ENCODE measurements at places on chromosomes 13 and 19.
A peak's percentile ranks its signal among the peaks of the same experiment; 100 is the strongest.

GRCh38 chr19:15683411-15683810 is 10.5 kb downstream of the CYP4F12 start:
- no peak for DNase-seq

DNA sequence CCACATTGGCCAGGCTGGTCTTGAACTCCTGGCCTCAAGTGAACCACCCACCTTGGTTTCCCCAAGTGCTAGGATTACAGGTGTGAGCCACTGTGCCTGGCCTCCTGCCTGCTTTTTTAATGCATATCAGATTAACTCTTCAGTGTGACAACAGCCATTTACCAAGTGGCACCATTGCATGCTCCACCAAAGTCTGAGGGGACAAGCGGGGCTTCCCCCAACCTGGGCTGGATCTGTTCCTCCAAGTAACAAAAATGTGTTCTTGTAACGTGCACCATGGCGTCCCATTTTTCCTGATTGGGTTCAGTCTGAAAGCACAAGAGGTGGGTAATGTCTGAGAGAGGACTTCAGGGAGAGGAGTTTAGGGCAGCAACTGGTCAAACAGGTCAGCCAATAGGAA is 77.8 kb downstream of the TEX29 start:
- DNase-seq, result no peak

- DNase-seq, result no peak
Observed at GRCh38 chr19:23665651-23666410, 21.2 kb downstream of the ZNF675 start.

DNA sequence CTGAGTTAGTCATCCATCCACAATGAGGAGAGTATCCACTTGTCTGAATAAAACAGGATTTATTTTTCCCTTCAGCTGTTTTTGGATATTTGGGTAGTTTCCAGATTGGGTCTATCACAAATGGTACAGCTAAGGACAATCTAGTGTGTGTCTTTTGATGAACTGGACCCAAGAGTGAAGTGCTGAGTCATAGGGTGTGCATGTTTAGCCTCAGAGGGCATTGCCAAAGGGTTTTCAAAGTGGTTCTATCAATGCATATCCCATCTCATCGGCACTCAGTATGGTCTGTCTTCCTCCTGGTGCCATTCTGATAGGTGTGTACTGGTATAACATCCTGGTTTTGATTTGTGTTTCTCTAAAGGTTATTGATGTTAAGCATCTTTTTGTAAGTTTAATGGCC is 62.3 kb downstream of the GSX1 start:
- no peak for DNase-seq

- no peak for DNase-seq
Observed at GRCh38 chr19:9673912-9674662, 813 bp downstream of the ZNF562 start.

DNA sequence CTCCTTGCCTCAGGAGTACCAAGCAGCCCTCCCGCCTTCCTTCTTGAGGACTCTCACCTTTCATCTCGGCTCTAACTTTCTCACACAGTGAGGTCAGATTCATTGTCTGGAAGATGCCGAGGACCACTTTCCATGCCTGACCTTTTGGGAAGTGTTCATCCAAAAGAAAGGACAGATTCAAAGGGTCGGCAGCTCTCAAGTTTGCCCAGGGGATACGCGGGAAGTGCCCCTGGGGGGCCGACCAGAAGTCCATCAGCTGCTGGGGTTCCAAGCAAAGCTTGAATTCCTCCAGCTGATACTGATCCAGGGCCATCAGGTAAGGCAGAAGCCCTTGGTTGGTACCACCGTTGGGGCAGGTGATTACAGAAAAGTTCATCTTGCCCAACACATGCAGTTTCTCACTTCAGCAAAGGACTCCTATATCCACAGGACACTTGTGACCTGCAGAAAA is at the start of gene NLRP13:
Gene NLRP13, minus strand, starts transcription at position 401 of the 451 bp plus-strand sequence. Its CDS starts 25 bp downstream, at position 376.
- no peak for DNase-seq

- DNase-seq, result no peak
Observed at GRCh38 chr13:110055089-110055488, 251.9 kb downstream of the COL4A1 start.

- DNase-seq, result no peak
Observed at GRCh38 chr19:35596366-35596999, 10.5 kb downstream of the PMIS2 start.

DNA sequence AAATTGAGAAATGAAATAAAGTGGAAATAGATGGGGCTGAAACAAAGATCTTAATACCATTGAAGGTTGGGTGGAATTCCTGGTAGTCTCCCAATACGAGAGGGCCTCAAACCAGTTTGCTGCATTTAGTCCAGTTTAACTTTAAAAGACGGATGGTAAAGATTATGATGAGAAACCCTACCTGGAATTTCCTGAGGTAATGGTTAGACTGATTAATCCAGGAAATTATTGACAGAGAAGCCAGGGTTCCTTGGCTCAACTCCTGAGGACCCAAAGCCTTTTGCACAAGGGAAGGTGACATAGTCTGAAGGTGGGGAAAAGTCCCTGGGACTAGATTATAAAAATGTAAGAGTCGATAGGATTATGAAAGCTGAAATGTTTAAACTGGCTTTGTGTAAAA is 133.2 kb upstream of the SLITRK5 start:
- DNase-seq, result no peak

DNA sequence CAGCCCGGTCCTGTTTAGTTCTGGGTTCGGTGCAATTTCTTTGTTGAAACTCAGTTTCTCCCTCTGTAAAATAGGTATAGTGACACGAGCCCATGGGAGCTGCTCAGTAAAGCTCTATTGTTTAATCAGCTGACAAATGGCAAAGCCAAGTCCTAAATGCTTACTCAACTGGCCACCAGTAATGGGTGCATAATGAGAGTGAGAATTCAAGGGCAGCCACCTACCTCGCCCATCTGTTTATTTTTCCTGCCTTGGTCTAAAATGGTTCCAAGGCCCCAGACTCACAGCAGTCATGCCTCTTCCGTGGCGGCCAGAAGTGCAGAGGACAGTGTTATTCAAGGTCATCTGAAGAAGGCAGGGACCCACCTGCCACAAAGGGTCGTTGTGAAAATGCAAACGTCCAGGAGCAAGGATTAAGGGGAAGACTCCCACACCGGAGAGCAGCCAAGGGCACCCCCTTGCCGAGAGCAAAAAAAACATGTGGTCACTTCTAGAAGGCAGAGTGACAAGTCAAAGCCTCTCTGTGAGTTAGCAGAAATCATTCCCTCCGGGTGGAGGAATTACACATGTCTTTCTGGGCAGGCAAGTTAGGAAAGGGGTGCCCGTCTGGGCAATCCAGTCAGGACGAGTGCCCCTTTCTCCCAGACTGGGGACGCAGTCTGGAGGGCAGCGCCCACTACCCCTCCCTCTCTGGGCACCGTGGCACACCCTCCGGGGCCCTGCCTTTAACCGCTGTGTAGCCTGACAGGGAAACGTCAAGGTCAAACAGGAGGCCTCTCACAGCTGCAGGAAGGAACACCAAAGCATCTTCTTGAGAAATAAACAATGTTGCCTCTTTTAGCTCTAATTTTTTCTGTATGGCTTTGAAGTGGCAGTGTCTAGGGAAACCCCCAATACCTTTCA is 186.2 kb downstream of the FOXO1 start:
- no peak for DNase-seq

GRCh38 chr19:53927739-53928138 is 18.7 kb downstream of the CACNG7 start:
- DNase-seq, result no peak

DNA sequence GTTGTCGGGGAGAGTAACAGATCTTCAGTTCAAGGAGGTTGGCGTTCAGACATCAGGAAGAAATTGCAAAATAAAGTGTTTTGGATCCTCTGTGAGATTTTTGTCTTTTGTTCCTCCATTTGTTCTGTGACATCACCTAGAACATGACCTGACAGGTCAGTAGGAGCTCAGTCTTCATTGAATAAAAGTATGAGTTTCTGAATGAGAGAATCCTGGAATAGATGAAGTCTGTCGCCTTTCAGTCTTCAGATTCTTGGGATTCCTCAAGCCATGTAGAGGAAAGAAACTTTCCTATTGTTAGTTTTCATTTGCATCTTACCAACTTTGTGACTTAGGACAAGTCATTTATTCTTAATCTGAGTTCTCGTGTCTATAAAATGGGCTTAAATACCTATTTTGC is 14.4 kb downstream of the ARHGAP35 start:
- DNase-seq, result no peak

DNA sequence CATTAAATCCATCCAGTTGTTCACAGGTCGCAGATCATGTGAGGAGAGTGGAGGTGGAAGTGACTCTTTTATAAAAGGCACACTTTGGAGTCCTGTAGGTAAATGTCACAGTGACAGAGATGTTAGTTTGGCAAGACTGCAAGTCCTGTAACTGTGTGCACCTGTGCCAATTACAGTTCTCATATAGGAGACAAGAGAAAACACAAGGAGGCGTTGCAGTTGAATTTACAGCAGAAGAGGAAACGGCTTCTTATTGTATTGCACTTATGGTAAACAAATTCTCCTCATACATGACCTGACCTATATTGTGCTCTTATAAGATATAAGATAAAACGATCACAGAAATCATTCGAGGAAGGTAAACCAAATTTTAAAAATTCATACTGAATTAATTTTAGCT is 732.8 kb upstream of the SLC10A2 start:
- DNase-seq, result peak; percentile 24

DNA sequence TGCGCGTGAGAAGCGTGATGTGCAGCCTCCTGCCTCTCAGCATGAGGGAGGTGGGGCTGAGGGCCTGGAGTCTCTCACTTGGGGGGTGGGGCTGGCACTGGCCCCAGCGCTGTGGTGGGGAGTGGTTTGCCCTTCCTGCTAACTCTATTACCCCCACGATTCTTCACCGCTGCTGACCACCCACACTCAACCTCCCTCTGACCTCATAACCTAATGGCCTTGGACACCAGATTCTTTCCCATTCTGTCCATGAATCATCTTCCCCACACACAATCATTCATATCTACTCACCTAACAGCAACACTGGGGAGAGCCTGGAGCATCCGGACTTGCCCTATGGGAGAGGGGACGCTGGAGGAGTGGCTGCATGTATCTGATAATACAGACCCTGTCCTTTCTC is 8.7 kb downstream of the CD177 start:
- no peak for DNase-seq

DNA sequence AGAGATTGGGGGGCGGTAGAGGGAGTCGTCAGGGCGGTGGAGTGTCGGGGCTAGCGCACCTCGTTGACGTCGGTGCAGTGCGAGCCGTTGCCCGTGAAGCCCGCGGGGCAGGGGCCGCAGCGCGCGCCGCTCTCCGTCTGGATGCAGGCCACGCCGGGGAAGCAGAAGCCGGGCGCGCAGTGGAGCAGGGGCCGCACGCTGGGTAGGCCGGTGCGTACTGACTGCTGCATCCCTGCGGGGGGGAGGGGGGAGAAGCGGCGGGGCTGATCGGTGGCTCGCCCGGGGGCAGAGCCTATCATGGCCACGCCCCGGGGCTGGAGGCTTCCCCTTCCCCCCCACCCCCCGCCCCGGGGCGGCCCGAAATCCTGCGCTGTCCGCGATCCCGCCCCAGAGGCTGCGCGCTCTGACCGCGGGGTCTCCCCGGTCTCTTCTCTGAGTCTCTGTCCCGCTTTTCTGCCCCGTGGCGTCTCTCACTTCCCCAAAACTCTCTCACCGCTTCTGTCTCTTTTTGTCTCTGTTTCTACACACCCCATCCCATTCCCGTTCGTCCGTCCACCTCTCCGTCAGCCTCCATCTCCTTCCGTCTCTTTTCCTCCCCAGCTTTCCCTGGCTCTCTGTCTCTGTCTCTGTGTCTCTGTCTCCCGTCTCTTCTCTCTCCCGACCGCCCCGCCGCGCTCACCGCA is 1.1 kb downstream of the COMP start:
- DNase-seq, result no peak

DNA sequence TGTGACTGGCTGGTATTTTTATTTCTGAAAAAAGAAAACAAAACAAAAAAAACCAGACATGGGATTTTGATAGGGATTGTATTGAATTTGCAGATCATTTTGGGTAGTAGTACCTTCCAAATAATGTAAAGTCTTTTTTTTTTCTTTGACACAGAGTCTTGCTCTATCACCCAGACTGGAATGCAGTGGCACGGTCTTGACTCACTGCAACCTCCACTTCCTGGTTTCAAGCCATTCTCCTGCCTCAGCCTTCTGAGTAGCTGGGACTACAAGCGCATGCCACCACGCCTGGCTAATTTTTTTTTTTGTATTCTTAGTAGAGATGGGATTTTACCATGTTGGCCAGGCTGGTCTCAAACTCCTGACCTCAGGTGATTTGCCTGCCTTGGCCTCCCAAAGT is 4.2 kb downstream of the ZNF101 start:
- no peak for DNase-seq

DNA sequence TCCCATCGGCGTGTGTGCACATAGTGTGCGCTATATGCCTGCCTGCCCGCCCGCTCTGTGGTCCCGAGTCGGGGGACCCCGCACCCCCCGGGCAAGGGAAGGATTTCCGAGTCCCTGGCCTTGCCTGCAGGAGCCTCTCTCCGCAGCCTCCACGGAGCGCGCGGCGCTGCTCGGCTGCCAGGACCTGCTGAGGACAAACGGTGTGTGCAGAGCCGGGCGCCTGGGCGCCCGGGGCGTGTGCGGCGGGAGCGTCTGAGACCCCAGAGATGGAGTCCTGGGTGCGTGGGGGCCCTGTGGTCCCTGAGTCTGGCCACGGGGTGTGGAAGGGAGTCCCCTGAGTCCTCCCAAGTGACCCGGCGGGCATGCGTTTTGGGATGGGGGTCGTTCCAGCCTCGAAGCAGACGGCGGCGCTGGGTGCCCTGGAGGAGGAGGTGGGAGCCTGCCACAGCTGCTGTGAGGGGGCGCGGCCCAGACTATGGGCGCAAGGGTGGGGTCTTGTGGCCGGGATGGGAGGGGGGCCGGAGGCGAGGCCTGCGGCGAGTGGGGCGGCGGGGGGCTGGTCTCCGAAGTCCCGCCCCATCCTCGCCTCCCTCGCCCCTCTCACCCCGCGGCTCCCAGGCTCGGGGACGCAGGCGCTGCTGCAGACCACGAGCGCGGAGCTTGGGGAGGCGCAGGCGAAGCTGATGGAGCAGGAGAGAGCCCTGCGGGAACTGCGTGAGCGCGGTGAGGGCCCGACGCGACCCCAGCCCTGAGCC is 25.3 kb downstream of the CLEC4M start:
- DNase-seq, result no peak

DNA sequence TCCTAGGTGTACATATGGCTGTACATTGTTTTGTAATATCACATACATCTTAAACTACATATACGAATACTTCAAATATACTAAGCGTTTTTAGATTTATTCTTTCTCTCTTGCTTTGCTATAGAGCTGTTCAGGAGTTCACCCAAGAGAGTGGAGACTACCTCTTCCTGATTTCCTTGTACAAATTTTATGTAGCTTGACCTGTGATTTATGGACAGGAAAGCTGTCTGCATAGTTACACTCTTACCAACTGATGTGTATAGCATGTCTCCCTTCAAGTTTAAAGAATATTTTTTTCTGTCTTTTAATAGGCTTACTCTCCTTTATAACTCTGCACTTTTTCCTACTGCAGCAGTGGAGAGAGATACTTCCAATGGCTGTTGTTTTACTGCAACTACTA is 428.7 kb downstream of the NDFIP2 start:
- DNase-seq, result no peak

DNA sequence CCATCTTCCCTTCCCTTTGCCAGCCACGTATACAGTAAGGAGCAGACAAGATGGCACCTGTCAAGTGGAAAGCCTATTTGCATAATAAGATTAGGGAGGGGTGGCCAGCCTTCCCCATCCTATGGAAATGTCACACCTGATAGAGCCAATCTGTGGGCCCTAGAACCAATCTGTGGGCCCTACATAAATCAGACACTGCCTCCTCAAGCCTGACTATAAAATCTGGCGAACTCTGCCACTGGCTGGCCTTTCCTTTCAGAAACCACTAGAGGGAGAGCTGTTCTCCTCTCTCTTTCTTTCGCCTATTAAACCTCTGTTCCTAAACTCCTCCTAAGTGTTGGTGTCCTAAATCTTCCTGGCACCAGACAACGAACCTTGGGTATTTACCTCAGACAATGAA is 231.5 kb upstream of the KLHL1 start:
- no peak for DNase-seq

GRCh38 chr13:24734950-24735349 is 29.0 kb upstream of the RNF17 start:
- no peak for DNase-seq
